ENCODE measurements at places on chromosomes 1 and 21.

DNA sequence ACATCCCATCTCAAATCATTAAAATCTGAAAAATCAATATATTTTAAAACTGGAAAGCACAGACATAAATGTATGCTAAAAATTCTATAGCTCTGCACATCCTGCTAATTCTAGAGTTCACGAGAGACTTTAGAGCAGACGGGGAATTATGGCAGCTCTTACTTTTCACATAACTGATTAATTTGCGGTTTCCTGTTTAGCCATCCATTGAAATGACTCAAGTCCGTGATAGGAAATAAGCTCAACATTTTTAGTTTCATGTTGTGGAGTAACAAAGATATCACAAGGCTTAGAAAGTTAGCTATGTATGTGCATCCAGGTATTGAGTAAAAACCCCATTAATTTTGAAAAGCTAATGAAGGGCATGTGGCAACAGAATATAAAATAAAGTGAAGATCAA lies 123.2 kb downstream of the SMYD2 start:
- DNase-seq, result no peak

DNA sequence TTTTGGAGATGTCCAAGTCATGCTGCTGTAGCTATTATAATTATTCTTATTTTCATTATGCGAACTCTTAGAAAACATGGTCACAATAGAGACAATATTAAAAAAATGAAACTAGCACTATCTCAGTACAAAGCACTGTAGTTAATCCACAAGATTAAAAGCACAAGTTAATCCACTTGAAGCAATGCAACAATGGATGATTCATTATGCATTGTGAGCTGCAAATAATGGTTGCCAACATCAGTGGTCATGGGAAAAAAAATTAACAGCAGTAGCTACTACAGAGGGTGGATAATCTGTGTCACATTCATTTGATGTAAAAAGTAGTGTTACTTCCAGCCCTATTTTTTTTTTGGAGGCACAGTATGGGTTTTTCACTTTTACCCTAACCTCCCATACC lies 56.7 kb downstream of the DPT start:
- DNase-seq, result peak; percentile 34

GRCh38 chr1:23242414-23242813 lies 25.1 kb upstream of the HTR1D start:
- DNase-seq, result no peak

GRCh38 chr1:201191653-201192260 lies 1.1 kb downstream of the IGFN1 start:
- DNase-seq, result no peak

DNA sequence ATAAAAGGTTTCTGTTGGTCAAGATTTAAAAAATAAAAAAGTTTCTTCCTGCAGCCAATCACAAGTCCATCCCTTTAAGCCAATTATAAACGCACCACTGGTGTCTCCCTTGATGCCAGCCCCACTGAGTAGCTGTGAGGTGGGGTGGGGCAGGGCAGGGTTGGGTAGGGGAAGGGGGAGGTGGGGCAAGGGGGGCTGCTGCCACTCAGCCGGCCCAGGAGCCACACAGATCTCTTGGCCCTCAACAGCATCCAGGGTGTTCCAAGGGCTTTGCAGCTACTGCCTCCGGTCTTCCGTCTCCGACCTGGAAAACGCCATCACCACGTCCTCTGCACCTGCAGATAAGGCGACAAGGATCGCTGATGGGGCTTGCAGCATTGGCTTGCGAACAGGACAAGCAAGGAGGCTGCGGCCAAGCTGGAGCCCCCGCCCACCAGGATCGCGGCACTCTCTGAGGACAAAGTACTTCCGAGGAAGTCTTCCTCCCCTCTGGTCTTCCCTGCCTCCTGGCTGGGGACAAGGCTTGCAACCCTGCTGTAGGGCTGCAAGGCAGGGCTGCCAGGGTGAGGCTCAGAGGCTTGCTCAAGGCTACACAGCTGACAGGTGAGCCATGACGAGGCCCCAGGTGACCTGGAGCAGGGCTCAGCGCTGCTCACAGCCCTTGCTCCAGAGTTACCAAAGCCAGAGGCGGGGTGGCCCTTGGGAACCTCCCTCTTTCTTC lies 26.8 kb upstream of the CLSTN1 start:
- DNase-seq, result peak; percentile 49
